Daoy (cell line): ENCODE measurements at places on chromosomes 2 and 18. TPM values are rescaled to one million over a fixed set of nuclear protein-coding genes. Genes with fewer than 3 reads are reported as not detected.
A peak's percentile ranks its signal among the peaks of the same experiment; 100 is the strongest.

The FSHR gene
- total RNA-seq: not detected in 2 replicates

DNA sequence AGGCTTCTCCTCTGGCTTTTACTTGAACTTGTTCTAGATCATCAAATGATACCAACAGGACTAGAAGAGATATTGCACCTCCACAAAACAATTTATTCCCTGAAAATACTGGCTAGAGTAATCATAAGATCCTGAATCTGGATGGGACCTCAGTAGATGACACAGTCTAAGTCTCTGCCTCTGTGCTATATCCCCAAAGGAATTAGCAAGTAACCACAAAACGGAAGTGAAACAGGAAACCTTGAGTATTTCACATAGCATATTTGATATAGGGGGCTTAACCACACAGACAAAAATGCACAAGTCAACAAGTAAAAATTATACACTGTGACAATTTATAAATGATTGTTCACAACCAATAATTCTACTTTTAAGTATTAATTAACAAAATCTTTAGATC, 456.9 kb upstream of the TNP1 start:
- DNase-seq: peak; percentile 36

GRCh38 chr18:14092625-14093306, 39.5 kb downstream of the ZNF519 start:
- no peak for DNase-seq

GRCh38 chr2:98898423-98898841, 37.6 kb downstream of the CRACDL start:
- DNase-seq: no peak

DNA sequence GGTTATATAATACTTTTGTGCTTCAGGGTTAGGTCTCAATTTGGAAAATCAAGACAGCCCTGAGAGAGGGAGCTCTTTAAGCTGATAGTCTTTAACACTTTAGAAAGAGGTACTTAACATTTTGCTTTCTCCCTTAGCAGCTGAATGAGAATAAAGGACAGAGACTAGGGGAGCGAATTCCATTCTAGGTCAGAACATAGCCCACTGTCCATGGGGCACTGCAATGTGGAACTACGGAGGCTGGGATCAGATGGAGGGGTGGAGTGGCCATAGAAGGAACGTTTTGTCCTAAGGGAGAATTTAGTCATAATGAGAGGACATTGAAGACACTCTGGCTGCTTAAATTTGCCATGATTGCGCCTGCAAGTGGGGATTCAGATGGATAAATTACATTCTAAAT, 794 bp downstream of the GKN2 start:
- no peak for DNase-seq

GRCh38 chr2:72132981-72133720, 14.5 kb downstream of the CYP26B1 start:
- DNase-seq: no peak

GRCh38 chr2:145050134-145050533, 530.2 kb upstream of the ZEB2 start:
- no peak for DNase-seq

The AQP12B gene
- total RNA-seq: not detected in 2 replicates

DNA sequence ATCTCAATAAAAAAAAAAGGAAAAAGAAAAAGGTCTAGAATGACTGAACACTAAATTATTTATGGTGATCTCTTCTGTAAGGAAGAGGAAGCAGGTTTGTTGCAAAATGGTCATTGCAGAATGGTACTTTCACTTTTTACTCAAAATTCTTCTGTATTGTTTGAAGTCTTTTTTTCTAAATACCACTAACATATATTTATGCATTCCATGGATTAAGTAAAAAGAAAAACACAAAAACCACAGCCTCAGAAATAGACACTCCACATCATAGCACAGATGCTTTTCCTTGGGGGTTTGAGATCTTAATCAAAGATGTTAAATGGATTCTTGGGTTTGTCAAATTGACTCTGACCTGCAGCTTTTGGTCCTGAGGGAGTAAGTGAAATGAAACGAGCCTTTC, 47.4 kb downstream of the RHOB start:
- DNase-seq: no peak

The IFIH1 gene
- total RNA-seq: 10.6 and 12.1 TPM in 2 replicates

DNA sequence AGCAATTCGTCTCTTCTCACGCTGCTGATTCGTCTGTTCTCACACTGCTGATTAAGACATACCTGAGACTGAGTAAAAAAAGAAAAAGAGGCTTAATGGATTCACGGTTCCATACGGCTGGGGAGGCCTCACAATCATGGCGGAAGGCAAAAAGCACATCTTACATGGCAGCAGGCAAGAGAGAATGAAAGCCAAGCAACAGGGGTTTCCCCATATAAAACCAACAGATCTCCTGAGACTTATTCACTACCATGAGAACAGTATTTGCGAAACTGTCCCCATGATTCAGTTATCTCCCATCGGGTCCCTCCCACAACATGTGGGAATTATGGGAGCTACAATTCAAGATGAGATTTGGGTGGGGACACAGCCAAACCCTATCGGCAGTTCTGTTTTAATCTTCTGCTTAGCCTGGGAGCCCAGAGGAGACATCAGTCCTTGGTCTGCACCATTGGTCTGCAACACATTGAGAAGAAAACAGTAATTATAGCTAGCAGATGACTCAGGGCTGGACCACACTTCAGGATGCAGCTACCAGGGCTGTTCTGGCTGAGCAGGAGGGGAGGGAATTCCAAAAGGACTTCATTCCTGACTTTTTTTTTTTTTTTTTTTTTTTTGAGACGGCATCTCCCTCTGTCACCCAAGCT, 69.4 kb downstream of the CABLES1 start:
- no peak for DNase-seq

DNA sequence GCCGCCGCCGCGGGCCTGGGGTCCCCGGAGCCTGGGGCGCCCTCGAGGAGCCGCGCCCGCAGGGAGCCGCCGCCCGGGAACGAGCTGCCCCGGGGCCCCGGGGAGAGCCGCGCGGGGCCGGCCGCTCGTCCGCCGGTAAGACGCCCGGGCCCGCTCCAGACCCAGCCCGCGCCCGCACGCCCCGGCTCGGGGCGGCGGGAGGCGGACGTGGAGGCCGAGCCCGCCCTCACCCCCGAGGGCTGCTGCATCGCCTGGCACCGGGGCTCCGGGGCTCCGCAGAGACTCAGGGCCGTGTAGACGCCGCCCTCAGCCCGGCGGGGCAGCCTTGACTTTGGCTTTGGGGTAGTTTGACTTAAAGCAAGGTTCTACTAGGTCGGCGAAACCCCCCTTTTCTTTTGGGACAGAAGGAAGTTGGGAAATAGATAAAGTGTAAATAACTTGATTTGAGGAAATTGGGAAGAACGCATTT, 335 bp downstream of the ERFE start:
- DNase-seq: peak; percentile 36

The PARD3B gene
- 0.63 and 1.3 TPM in 2 replicates for total RNA-seq

DNA sequence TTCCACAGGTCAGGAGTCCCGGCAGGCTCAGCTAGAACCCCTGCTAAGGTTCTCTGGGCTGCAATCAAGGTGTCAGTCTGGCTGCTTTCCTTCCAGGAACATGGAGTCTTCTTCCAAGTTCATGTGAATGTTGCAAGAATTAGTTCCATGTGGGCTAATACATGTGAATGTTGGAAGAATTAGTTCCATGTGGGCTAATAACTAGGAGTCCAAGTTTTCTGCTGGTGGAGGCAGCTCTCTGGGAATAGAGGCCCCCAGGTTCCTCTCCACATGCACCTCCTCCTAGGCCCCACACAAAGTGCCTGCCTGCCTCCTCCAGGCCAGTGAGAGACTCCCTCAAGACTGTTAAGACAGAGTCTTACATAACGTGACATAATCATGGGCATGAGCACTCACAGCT, 140.8 kb upstream of the SLC35G4 start:
- no peak for DNase-seq

- DNase-seq: peak; percentile 56
These were observed 17.6 kb upstream of the BOK start for GRCh38 chr2:241540771-241541561.

The SESTD1 gene
- 16.6 and 18.8 TPM in 2 replicates for total RNA-seq

The CREG2 gene
- 0.74 and 2.0 TPM in 2 replicates for total RNA-seq

DNA sequence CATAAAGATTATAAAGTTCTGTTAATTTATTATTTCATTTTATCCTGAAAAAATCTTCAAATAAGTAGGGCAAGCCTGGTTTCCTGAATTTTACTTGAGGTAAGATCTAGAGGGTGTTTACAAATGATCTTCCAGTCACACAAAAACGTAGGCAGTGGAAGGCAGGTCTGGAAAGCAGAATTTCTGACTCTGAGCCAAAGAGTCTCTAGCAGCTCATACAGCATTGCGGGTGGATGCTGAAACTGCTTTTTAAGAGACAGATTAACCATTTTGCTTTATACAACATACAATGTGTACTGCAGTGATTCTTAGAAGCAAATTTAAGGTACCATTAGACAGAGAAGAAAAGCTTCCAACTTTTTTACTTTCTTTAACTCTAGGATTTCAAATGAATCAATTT, 117.0 kb downstream of the FTCDNL1 start:
- DNase-seq: no peak

DNA sequence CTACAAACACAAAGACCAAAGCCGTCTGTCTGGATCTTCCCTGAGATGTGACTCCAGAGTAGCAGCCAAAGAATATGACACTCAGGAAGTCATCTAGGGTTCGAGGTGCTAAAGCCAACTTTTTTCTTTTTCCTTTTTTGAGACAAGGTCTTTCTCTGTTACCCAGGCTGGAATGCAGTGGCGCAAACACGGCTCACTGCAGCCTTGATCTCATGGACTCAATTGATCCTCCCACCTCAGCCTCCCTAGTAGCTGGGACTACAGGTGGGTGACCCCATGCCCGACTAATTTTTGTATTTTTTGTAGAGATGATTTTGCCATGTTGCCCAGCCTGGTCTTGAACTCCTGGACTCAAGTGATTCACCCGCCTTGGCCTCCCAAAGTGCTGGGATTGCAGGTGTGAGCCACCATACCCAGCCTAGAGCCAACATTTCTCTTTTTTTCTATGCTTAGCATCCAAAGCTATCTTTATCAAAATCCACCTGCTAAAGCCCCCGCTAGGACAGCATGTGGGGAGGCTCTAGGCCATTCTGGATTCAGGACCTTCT, 92.8 kb downstream of the TMEM17 start:
- no peak for DNase-seq

The DQX1 gene
- total RNA-seq: 1.1 TPM in 1 of 2 replicates, not detected in the other

DNA sequence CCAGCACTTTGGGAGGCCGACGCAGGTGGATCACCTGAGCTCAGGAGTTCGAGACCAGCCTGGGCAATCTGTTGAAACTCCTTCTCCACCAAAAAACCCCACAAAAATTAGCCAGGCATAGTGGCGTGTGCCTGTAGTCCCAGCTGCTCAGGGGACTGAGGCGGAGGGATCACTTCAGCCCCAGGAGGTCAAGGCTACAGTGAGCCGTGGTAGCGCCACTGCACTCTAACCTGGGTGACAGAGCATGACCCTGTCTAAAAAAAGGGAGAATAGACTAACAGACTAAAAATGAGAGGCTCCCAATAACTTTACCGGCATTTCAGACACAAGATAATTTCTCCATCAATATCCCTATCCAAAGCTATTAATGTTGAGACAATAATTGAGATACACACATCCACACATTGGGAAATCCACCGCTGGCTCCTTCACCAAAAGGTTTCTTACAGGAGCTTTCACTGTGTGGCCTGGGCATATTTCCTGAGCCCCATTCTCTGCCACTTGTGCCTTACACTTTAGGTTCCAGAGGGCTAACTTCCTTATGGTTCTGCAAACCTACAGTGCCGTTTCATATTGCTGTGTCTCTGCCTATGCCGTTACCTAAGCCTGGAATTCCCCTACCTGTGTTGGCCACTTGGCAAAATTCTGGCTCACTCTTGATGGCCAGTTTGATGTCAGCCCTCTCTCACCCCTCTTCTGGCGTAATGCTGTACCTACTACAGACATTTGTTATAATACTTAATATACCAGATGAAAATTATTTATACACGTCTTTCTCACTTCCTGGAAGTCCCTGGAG, 115.8 kb upstream of the ZFP36L2 start:
- DNase-seq: no peak

- no peak for DNase-seq
These were observed 11.0 kb upstream of the RAB31 start for GRCh38 chr18:9697121-9697520.

GRCh38 chr2:85761-86160, 39.5 kb upstream of the FAM110C start:
- no peak for DNase-seq

- DNase-seq: no peak
These were observed 723.2 kb downstream of the DPP10 start for GRCh38 chr2:115165529-115166109.

The CPLX4 gene
- not detected in 2 replicates for total RNA-seq

- peak; percentile 86 for DNase-seq
These were observed at the start of gene NOL4 for GRCh38 chr18:34224423-34225217. NOL4 (minus strand) TSS chr18:34224913; CDS start chr18:34223253, 1,660 bp downstream.

GRCh38 chr2:168090366-168091135, 156.8 kb downstream of the STK39 start:
- no peak for DNase-seq
